Adrenal gland (tissue), 19 donors: ENCODE measurements at places on chromosomes 7 and 10.

DNA sequence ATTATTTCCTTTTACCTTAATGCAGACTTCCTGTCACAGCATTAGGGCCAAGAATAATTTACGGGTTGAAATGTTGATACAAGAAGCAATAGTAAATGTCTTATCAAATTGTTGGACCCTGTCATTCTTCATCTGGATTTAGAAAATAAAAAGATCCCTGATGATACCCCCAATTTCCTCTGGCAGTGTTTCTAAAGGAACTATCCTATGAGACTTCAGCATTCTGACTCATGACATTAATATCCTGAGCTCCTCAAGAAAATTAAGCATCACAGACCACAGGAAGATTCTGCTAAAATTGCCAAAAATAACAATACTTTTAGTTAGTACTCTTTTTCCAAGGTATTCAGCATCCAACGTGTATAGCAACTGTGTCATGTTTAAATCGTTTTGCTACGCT lies 490.5 kb upstream of the ANKRD30A start:
- DNase-seq: no peak

DNA sequence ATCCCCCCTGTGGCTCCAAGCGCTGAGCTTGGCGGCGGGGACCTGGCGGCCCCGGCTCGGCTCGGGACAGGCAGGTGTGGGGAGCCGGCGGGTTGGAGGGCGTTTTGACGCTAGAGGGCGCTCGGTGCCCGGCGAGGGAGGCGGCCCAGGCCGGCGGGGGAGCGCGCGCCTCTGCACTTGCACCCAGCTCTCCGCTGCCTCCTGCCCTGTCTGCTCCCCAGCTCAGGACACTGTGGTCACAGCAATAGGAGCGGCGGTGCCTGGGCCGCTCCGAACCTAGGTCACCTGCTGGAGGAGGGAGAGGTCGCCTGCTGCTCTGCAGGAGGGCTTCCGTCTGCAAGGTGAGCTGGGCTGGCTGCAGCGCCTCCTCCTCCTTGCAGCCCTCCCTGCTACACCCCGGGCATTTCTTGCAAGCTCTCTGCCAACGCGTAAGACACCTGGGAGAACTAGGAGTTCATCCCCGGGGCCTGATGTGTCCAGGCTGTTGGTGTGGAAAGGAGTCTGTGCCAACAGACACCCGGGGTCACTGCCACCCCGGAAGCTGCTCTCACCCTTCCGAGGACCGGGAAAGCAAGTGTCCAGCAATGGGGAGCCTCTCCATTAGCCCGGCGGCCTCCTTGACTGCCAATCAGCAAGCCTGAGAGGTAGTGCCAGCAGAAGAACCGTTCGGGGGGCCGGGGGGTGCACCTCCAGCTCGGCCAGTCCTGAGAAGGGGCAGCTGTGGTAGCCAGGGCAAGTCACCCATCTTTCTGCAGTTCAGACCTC lies 620.4 kb downstream of the GALNT17 start:
- DNase-seq: peak; percentile 74

DNA sequence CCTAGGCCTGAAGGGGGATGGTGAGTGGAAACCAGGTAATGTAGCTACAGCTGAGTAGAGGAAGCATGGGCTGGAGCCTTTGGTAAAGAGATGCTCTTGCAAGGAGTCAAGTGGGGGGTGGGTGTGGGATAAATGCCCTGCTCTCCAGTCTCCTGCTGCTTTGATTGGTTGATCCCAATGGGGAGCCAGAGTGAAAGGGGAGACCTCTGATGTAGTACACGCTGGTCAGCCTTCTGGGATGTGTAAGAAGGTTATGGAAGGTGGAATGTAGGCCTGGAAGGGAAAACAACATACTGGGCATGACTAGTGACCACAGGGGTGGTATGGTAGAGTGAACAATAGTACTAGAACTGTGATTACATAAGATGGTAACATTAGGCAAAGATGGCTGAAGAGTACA lies 44.3 kb downstream of the TET1 start:
- DNase-seq: no peak

DNA sequence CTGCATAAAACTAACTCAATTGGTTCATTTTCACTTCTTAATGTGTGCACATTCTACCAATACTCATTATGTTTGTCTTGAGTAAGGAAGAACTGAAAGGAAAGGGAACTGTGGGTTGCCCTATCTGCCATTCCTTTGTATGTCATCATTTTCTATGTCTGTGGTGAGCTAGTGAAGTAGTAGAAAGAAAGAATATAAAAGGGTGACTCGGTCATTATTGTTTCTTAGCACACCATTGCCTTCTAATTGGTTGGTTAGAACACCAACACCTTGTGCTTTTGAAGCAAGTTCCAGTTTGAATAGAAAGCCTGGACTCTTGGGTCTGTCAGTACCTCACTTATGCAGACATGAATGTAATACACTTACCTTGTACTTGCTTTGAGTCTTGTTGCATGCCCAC lies 64.3 kb upstream of the MDFIC start:
- no peak for DNase-seq

DNA sequence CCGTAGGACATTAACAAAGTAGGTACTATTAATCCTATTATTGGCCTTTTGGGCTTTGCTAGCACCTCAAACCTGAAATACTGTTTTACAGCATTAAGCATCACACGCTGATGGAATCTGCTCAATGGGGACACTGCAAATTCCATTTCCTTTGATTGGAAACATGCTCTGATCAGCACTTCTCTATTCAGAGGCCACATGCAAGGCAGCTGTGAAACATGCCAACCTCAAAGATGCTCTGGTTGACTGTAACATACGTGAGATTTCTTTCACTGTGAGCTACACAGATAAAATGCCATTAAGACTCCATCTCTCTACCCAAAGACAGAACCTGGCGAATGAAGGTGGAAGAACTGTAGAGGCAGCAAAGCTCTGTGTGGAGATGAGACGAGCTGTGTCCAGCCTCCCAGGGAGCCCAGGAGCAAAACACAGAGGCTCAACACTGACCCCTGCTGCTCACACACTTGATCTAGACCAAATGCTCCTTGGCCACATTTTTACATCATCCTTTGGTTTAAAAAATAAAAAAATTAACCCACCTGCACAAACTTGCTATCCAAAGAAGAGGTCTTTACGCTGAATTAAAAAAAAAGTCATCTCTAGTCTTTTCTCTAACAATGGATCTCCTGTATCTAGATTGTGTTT lies 8.0 kb downstream of the RSU1 start:
- peak; percentile 55 for DNase-seq

DNA sequence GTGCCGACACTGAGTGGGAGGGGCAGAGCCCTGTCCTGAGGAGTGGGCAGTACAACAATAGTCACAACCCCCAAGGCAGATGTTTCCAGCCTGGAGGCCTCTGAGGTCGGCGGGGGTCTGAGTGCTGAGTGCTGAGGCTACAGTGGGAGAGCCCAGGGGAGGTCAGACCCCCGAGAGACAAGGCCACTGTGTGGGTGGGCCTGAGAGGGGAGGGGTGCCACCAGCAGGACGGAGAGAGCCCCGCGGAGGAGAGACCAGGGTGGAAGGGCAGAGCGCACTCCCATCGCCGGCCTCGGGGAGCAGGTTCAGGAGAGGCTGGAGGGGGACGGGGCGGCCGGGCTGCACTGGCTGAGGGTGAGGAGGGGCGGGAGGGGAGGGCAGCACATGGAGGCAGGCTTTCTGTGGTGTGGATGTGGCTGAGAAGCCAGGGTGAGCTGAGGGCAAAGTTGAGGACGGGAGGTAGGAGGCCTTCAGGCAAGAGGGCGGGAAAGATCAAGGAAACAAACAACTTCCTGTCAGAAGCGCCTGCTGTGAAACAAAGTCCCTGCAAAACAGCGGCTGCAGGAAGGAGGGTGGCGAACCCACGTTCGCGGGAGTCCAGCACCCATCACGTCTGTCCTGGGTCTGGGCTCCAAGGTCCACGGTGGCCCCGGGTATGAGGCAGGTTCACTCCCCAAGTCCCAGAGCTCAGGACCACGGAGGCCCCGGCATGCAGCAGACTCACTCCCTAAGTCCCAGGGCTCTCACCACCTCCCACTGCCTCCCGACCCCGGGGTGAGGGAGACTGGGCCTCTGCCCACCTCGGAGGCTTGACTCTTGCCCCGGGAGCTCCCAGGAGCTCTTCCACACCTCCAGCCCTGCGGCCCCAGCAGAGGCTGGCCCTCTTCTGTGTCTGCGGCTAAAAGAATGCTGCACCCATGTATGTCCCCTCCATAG lies 76.8 kb upstream of the NKX6-2 start:
- DNase-seq: no peak

- DNase-seq: no peak
Measured at GRCh38 chr10:130719448-130719752, 583.2 kb downstream of the GLRX3 start.

GRCh38 chr10:114953047-114953446 lies 15.1 kb downstream of the TRUB1 start:
- no peak for DNase-seq

DNA sequence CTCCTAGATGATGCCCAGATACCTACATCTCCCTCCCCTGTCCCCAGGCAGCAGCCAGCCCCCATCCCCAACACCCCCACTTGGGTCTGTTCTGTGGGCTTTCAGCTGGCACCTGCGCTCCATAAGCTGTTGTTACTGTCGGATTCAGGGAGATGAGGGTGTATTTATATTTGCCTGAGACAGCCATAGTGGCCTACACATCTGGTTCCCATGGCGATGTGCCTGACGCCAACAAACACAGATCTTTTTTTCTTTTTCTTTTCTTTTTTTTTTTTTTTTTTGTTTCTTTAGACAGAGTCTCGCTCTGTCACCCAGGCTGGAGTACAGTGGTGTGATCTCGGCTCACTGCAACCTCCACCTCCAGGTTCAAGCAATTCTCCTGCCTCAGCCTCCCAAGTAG lies 73.1 kb downstream of the CLIP2 start:
- DNase-seq: no peak

DNA sequence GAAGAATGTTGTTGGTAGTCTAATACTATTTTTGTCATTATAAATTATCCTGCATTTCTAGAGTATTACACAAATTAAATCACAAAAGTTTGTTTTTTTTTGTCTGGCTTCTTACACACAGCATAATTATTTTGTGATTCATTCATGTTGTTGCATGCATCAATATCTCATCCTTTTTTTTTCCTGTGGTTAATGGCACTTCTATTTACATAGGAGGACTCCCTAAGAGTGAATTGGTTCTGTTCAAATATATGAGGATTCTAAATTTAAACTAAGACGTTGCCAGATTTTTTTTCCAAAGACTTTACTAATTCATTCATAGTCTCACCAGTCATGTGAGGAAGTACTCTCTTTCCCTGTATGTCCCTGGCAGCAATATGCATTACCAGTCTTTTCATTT lies 303.3 kb downstream of the GPR37 start:
- DNase-seq: no peak

DNA sequence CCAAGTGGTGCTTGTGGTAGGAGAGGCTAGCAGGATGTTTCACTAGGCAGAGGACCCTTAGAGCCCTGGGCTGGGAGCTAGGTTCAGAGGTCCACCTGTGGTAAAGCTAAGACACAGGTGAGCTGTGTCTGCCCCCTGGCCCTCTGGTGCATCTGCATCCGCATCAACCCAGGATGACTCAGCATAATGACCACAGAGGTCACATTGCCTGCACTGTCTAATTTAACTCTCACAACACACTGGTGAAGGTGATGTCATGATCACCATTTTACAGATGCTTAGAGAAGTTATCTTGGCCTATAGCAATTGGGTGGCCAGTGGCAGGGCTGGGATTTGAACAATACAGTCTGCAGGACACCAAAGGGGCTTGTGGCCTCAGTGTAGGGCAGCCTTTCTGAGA lies 33.1 kb downstream of the HABP2 start:
- no peak for DNase-seq

GRCh38 chr7:43078794-43079193 lies 33.7 kb upstream of the HECW1 start:
- DNase-seq: no peak

GRCh38 chr7:72924386-72924732 lies 536 bp upstream of the POM121 start:
- no peak for DNase-seq

- no peak for DNase-seq
Measured at GRCh38 chr7:44318332-44318731, 7.1 kb downstream of the CAMK2B start.

DNA sequence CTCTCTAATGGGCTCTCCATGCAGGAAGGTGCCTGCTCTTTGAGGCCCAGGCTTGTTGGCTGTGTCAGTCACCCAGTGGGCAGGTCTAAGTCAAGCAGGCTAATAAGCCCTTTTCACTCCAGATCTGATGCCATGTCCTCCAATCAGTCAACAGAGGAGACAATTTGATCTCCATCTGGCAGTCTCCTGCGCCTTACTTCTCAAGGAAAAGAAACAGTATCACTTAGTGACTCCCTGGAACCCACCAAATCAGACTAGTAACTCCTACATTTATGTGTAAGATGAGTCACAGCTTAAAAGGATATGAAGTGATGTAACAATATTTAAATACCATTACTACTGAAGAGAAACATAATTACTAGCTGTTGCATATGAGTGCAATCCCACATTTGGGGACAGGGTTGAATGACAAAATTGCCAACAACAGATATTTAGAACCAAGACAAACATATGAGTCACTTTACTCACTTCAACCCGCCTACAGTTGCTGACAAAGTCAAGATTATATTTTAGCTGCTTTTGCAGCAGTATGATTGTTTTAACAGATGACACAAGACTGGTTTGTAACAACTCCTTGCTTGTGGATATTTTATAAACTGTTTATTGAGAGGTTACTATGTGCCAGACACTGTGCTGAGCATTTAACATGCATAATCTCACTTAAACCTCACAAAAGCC lies 72.1 kb downstream of the USP6NL start:
- no peak for DNase-seq

GRCh38 chr7:158534598-158534997 lies 53.0 kb downstream of the PTPRN2 start:
- no peak for DNase-seq
